CD4-positive, alpha-beta T cell treated with Interleukin-17A for 1 hour (primary cell): ENCODE measurements at places on chromosomes 4 and X.

DNA sequence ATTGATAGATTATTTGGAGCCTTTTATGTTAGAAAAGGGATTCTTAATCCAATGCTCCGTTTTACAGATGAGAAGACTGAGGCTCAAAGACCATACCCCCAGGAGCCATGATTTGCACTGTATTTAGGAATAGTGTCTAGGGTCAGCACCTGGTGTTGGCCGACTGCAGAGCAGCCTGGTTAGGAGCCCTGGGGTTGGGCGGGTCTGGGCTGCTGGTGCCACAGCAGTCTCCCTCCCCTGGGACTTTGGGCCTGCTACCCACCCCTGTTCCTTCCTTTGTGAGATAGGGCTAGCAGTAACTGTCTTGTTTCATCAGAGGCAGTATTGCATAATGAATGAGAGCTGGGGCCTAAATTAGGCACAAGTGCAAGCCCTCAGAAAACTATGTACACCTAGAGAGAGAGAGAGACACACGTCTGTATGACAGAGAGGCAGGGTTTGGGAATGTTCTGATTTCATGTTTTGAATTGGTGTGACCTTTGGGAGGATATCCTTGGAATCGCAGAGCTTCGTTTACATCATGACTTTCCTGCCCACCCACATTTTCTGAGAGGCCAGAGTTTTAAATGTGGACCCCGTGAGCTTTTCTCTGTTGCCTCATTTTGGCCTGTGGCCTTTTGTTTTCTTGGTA is 111.7 kb downstream of the PTTG2 start:
- no peak for DNase-seq

- DNase-seq = no peak
Observed at GRCh38 chr4:161987611-161988010, 176.2 kb downstream of the FSTL5 start.

DNA sequence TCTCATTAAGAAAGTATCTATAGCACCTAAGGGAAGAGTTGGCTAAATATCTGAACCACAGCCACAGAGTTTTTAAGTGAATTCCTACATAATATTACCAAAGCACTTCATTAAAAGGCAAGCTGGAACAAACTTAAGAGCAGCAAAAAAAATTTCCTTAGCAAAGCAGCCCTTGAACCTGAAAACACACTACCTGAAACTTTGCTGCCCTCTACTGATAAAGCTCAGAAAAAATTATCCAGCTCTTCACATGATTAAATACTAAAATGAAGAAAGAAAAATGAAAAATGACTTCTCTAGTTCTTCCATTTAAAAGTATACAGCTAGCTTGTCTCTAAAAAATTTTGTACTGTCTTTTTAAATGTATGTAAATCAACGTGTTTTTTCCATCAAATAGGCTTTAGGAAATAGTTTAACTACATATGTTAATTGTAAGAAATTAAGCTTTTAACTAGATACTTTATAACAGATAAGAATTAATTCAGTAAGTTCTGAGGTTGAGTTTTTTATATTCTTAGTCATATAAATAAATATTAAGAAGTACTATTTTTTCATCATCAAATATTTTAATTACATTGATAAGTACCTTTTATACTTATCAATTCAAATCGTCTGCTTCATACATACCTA is 156.1 kb downstream of the STPG2 start:
- DNase-seq = no peak

DNA sequence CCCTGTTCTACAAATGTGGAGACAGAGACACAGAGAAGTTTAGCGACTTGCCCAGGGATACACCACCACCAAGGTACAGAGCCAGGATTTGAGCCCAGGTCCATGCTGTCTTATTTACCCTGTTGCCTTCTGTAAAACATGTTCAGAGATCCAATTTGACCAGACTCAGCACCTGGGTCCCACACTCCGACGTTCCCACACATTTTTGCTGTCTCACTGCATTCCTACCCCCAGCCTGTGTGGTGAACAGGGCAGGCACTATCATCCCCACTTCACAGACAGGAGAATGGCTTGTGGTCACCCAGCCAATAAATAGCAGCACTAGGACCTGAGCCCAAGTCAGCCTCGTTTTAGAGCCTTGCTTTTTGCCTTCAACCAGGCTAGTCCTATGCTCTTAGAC is 102.8 kb downstream of the PJA1 start:
- no peak for DNase-seq

DNA sequence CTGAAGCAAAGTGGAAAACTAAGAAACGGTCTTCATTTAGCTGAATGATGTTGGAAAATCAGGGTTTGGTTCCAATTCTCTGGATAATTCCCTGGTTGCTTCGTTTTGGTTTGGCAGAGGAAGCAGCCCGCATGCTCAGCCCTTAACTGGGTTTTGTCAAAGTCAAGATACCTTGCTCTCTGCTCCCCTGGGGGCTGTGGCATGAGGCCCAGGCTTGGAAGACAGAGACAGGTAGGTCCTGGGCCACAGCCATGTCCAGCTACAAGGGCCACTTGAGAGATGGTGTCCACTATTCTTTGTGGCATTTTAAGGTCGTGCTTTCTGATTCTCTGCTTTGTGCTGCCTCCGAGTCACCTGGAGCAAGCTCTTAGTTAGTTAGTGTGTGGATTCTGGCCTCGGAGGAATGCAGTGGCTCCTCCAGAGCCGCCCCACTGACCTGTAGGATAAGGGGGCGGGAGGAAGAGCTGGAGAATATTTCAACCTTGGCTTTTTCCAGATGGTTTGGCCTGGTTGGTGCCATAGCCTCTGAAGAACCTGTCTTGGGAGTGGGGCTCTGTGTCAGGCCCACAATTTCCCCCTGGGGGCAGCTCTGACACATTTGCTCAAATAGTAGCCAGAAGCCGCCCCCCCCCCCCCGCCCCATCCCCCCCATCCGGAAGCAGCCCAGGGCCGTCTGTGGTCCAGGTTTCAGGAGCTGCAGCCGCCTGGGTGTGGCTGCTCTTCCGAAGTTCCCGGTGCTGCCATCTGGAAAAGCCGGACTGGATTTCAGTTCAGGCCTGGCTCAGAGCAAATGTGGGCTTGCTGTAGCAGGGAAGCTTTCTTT is 147.1 kb downstream of the NHS start:
- DNase-seq = no peak

GRCh38 chr4:100022792-100023222 is 72.7 kb upstream of the H2AZ1 start:
- DNase-seq = no peak

GRCh38 chr4:59037812-59038211 is 1927.6 kb upstream of the IGFBP7 start:
- DNase-seq = no peak

DNA sequence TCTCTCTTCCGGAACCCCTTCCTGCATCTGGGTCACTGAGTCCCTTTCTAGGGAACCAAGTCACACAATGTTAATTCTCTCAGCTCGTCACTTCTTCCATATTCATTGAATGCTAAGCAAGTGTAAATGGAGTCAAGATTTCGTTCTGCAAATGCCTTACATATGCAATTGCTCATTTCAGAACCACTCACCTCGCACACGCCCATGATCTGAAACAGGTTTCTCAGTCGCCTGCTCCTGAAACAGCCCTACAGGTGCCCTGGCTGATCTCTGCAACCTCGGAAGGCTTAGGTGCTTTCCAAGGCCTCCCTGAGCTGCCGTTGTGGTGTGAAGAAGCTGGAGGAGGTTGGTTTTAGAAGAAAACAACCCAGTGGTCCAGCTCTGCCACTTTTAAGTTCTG is 100.8 kb upstream of the MSX1 start:
- DNase-seq = no peak

DNA sequence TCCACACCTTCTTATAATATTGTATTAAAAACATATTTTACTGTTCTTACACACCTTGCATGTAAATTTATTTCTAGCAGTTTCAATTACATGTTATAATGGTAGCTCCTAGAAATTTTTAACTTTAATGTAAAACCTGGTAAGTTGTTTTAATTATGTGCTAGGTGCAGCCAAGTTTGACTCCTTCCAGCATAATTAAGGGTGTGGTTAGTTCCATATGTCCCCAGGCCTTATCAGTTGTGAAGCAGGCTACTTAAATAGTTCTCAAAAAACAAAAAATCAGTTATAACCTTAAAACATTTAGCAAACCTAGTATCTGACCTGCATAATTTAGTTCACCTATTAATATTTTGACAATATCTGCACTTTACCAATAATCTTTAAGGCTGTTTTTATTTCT is 26.9 kb upstream of the PASD1 start:
- no peak for DNase-seq

DNA sequence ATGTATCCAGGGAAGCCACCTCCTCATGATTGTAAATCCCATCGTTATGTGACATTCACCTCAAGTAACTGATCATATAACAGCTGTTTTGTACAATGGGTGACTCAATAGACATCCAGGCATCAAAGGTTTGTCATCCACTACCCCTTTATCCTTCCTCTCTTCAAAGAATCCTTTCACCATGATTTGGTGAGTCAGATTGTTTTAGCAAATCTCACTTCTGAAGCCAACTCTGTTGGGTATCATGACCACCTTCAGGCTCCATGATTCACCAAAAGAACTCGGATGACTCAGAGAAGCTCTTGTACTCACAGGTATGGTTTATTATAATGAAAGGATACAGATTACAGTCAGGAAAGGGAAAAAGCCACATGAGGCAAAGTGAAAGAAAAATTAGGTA is 132.1 kb downstream of the PWWP3B start:
- DNase-seq = no peak

DNA sequence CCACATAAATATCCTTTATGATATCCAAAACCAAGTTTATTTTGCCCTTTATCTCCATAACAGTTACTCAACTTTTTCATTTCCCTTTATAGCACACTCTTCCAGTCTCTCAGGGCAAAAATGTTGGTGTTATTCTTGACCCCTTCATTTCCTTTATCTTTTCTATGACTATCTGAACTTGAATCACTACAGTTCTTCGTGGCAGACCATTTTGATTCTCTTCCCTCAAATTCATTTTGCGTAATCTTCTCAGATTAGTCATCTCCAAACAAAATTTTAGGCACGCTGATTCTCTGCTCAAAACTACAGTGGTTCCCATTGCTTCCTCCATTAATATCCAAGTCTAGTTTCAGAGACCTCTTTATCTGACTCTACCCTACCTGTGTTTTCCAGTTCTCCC is 26.1 kb downstream of the RUFY3 start:
- DNase-seq = no peak
